ENCODE measurements at places on chromosomes 4 and X.

- no peak for DNase-seq
These were observed 49.5 kb downstream of the USP53 start for GRCh38 chr4:119261986-119262385.

- no peak for DNase-seq
These were observed 50.8 kb downstream of the ANXA3 start for GRCh38 chr4:78602334-78602733.

DNA sequence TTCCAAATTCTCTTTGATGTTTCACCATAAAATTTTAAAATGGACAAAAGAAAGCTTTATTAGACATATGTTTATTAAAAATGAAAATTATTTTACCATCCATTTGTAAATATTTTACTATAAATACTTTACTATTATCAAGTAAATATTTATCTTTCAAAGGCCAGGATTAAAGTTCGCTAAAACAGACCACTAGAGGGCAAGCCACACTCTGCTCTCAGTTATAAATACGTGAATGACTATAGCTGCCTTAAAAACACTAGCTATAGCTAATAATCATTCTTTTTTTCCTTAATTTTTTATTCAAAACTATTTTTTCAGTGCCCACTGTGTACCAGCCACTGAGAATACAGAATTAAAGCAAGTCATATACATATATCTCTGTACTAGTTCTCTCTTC, 38.6 kb downstream of the UNC5C start:
- DNase-seq = peak; percentile 17

DNA sequence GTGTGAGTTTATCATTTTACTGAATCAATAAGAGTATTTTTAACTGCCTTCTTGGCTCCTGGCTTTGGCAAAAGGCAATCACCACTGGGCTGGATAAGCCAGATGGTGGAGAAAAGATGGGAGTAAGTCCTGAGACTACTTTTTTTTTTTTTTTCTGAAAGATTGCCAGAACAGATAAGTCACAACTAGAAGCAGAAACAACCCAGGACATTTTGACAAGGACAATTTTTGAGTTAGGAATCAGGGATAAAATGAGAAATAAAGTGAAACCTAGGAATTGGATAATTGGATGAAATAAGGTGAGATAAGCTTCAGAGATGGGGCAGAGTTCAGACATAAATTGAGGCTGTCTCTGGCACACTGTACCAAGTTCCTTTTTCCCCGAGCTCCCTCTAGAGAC, 471.0 kb downstream of the KLHL13 start:
- no peak for DNase-seq

DNA sequence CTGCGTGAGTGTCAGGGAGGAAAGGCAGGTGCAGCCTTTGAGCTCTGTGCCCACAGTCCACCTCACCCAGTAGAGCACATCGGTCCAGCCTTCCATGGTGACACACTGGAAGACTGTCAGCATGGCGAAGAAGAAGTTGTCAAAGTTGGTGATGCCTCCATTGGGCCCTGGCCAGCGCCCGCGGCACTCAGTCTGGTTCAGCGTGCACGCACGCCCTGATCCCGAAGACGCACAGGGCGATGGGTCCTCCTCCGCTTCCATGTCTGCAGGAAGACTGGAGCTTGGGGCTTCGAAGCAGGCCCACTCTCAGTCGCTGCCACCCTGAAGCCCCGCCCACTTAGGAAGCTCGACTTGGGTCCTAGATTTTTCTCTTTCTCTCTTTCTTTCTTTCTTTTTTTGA, 5.0 kb downstream of the CACNA1F start:
- no peak for DNase-seq

DNA sequence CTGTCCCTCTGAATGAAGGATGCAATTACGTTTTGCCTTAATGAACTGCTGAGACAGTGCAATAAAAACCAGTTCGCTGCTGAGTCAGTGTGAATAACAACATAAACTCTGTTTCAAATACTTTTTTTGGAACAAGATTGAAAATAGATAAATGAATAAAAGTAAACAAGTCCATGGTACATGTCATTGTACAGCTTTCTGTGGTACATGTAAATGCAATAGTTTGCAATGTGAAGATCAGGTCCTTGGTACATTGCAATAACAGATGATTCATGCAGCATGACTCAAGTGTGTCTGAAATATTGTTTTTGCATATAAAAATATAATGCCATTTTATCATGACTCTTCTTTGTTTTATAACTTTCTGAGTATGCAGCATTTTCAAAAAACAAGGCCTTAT, 193.4 kb upstream of the PACRGL start:
- DNase-seq = no peak

GRCh38 chr4:56622176-56622575, 58.9 kb downstream of the HOPX start:
- no peak for DNase-seq

- no peak for DNase-seq
These were observed 178.2 kb downstream of the PTTG2 start for GRCh38 chr4:38138363-38138762.

- no peak for DNase-seq
These were observed 51.9 kb upstream of the DHRSX start for GRCh38 chrX:2552621-2553201.

DNA sequence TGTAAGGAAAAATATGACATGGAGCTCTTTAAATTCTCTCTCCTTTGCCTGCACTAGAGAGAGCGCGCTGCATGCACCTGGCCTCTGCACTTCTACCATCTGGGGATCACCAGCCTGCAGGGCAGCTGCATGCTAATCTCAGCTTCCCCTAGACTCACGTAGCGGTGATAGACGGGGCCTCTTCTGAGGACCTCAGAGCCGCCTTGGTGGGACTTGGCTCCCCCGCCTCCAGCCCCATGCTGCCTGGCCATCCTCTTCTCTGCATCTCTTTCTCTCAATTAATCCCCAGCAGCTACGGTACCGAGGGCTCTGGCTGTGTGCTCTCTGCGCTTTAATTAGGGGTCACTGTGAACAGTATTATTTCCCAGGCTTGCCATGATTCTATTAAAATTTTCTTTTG, 52.8 kb upstream of the PSAPL1 start:
- DNase-seq = no peak

DNA sequence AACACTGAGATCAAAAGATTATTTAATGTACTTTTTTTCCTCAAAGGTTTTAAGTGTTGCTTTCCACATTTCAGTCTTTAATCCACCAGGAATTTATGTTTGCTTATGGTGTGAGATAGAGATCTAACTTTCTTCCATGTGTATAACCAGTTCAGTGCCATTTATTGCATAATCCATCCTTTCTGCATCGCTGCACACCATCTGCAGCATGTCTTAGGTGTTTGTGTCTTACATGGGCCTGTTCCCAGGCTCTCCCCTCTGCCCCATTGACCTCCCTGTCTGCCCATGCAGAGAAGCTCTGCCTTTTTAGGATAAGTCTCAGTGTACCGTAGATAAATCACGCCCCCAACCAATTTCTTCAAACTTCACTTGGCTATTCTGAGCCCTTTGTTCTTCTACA, 30.3 kb downstream of the NSDHL start:
- DNase-seq = no peak

- DNase-seq = no peak
These were observed 27.1 kb downstream of the CENPE start for GRCh38 chr4:103171006-103171405.

DNA sequence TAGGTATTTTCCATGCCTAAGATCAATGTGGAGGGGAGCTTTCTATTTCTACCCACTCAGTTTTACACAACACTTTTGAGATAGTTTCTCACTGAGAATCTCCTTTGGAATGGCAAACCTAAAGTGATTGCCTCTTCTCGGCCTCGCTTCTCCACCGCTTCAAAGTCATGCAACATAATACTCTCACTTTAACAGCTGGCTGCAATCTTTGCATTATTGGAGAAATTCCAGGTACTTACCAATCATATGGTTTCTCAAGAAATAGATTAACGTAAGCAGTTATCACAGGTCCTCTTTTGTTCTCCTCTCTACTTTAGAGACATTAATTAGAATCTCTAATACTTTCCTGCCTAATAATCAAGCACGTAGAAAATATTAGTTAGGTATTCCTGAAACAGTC, 3.7 kb upstream of the IL13RA2 start:
- no peak for DNase-seq

GRCh38 chrX:155022585-155022984, at the start of gene F8:
TSS of gene F8 (minus strand) at chrX:155022723. CDS start at chrX:155022552, 171 bp downstream.
- no peak for DNase-seq

- DNase-seq = no peak
These were observed 103.2 kb downstream of the HMX1 start for GRCh38 chr4:8768357-8768999.
